ENCODE measurements at places on chromosomes 2 and 18.
A peak's percentile ranks its signal among the peaks of the same experiment; 100 is the strongest.

GRCh38 chr2:236612737-236613136 is 43.1 kb downstream of the ACKR3 start:
- no peak for DNase-seq

DNA sequence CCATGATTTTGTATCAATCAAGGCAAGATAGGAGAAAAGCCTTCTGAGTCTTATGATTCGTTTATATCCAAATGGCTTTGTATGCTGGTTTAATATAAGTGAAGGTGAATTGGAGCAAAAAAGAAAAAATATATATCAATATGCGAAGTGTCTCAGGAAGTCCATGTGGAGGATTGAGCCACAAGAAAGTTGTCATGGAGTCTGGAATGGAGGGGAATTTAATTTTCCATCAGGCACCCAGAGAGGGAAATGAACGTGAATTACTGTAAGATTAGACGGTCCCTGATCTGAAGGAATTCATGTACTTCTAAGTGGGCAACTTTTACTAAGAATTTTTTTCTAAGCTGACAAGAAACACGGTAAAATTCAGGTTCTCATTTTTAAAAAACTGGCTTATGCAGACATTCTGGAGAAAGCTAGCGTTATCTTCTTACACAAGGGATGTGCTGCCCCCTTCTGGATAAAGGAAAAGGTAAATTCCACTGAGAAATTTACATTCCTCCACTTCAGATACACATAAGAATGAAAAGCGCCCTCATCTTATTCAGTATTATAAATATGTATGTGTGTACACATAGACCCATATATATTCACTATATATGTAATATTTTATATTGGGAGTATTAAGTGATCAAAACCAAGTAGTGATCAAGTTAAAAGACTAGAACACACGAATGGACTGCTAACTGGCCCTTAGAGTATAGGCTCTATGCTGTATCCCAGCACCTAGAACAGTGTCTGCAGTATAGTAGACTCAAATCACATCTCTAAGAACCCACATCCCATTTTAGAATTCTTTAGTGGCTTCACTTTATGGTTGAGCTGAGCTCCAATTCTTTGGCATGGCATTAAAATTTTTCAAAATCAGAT is 289.0 kb upstream of the TFPI start:
- peak; percentile 53 for DNase-seq

DNA sequence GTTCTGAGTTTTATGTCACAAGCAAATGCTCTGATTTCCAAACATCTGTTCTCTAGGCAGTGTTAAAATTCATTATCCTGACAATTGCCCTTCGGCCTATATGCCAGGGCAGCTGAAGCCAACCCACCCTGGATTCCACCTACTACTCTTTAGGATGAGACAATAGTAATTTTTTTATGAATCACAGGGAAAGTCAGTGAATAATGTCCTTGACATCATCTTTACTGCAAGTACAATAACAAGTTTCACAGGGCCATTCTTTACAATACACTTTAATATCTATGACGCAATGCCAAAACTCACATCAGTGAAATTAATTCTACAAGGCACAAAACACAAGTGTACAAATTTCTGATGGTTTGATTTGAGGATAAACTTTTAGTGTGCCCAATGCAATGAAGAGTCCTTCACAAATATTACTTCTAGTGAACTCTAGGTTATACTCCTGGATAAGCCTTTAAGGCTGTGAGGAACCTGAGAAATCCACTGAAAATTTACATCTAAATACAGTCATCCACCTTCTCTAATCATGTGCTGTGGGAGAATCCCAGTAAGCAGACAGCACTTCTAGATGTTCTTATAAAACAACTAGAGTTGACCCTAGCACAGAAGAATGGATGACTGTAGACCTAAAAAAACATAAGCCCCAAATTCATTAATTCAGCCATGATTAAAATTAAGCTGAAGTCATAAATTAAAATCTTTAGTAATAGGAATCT is 77.3 kb upstream of the CTLA4 start:
- DNase-seq, result no peak

- DNase-seq, result no peak
These were observed 419.7 kb upstream of the ZEB2 start for GRCh38 chr2:144939590-144939989.

DNA sequence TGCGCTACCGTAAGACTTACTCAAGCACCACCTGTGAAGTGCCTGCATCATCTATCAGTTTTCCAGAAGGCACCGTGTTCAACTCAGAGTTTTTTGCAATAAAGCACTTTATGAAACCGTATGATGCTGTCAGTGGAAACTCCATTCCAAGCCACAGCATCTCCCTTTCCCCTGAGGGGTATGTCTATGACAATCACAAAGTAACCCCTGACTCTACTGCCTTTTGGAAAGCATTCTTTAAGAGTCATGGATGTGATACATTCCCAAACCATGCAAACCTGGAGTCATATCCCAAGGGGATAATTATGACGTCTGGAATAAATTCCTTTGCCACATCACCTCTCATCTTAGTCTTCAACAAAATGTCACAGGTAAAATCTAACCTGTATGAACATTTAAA is 39.2 kb downstream of the UNC50 start:
- DNase-seq, result peak; percentile 13

GRCh38 chr2:238925816-238926521 is 78.1 kb downstream of the TWIST2 start:
- no peak for DNase-seq

DNA sequence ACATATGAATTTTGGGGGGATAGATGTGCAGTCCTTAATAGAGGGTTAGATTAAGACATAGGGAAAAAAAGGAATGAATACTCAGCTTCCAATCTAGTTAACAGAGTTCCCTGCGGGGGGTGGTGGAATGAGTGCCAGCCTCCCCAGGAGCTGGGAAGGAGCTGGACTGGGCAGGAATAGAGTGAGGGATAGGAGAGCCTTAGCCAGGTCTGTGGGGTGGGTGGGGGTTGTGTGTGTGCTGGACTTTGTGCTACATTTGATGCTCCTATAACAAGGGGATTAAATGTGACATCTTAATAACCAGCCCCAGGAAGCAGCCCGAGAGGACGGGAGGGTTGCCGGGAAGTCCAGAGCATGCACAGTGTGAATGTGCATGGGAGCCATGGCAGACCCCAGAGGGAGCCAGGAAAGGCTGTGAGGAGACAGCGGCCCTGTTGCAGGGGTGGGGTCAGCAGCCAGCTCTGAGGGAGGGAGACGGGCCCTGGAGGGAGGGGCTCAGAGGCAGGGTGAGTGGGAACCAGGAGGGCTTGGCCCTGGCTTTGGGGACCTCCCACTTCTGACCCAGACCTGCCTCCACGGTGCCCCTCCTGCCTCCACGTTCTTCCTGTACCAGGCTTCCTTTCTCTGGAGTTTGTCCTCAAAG is 3.6 kb upstream of the MBP start:
- no peak for DNase-seq

DNA sequence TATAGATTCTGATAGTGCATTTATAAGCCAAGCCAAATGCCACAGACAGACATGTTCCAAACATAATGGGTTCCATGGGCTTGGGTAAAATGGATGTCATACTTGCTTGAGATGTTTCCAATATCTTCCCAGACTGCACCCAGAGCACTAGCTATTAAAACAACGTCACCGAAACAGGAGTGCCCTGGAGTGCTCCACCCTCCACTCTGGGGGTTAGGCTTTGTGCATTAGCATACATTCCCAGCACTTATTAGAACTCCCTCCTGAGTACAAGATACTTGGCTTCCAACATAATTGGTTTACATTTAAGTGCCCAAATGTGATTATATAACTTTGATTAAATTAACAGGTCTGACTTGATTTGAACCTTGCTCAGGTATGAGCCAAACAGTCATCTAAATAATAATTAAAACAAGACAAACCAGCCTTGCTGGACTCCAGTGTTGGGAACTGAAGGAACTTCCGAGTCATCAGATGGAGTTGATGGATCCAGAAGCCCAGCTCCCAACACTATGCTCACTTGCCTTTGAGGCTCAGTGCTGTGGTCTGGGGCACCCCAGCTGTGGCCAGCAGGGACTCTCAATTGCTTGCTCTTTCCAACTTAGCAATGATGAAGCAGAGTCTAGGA is 60.5 kb upstream of the LGALSL start:
- no peak for DNase-seq

GRCh38 chr2:229703909-229704630 is 10.3 kb downstream of the DNER start:
- DNase-seq, result no peak

GRCh38 chr2:135124924-135125886 is 73.1 kb downstream of the RAB3GAP1 start:
- DNase-seq, result no peak

DNA sequence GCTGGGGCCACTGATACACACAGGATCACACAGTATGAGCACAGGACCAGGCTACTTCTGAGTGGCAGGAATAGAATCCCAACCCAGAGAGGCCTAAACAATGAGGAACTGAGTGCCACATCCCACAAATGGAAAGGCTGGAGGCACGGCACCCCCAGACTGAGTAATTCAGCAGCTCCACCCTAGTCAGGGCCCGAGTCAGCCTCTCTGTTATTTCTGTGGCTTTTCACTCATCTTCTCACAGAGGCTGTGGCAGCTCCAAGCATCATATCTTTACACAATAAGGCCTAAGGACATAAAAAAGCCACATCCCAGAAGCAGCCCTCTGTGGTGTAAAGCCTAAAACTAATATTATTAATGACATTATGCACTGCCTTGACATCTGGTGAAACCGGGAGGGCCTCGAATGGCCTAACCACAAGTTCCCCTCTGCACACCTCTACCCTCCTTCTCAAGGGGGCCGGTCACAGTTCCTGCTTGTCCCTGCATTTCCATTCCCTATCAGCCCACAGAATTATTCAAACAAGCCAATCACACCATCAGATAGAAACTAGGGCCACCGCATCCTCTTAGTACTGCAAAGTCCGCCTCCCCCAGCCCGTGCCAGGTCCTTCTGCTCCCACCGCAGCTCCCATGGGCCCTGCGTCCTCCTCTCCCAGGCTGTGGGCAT is 12.5 kb upstream of the MAL start:
- DNase-seq, result peak; percentile 31

DNA sequence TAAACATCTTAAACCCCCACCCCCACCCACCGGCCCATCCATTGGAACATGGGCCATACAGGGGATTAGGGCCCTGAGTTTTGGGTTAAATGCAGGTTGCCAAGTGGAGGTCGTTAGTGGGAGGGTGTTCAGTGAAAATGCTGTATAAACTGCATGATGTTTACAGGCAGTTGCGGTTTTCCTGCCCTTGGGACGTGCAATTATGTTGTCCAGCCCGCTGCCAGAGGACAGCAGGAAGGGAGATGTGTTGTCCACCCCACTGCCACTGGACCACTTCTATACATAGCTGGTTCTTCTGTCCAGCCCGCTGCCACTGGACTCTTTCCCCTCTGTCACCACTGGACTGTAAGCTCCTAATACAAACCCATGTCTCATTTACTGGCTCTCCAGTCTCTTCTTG is 2.7 kb upstream of the LAPTM4A start:
- no peak for DNase-seq

DNA sequence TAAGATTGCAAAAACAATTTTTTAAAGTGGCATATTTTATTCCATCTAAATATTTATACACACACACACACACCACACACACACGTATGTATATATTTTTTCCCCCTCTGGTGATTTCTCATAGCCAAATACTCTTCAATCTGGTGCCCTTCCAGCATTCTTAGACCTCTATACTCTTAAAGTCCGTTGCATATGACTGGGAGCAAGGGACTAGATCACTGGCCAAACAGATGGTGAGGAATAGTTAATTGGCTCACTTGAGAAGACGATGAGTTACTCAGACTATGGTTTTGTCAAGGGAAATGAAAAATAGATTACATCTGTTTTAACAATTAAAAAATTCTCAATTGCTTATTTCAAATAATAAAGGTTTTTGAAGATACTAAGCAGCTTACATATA is 512.5 kb upstream of the LRRTM4 start:
- no peak for DNase-seq

DNA sequence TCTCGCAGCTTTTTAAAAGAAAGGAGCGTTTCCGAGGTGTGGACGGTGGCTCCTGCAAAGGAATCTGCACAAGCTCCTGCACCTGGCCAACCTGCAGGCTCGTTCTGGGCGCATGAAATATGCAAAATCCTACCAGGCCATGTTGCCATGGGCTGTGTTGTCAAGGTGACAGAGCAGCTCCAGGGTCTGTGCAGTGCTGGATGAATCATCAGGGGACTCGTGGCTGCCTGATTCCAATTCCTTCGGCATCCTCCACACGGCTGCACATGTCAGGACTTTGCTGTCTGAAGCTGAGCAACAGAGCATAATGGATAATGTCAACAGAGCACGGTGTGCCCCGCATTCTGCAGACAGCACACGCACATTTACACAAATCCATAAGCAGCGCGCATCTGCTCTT is 120.5 kb downstream of the EIPR1 start:
- DNase-seq, result no peak

- peak; percentile 82 for DNase-seq
These were observed 102.4 kb downstream of the CABLES1 start for GRCh38 chr18:23237524-23238151.
